Activated CD4-positive, alpha-beta T cell treated with anti-CD3 and anti-CD28 coated beads, Interleukin-2, amount 10 ng/mL, durations not matched to agents 24 days and 14 days (primary cell): ENCODE measurements at places on chromosomes 12 and 14.

DNA sequence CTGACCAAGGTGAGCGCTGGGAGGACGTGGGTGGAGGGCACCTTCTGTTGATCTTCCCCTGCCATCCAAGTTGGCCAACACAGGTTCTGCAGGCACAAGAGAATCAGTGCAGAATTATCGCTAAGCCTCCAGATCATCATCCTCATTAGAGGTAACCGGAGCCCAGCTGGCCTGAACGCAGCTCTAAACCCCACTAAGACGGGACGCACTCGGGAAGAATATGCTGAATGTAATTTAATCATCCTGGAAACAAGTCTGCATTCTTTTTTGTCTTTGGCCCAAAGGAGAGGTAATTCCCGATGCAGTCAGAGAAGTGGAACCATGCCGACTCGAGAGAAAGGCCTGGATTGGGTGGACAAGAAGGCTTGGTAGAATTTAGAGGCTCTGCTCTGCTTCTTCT, 111.0 kb upstream of the GSC start:
- no peak for DNase-seq

DNA sequence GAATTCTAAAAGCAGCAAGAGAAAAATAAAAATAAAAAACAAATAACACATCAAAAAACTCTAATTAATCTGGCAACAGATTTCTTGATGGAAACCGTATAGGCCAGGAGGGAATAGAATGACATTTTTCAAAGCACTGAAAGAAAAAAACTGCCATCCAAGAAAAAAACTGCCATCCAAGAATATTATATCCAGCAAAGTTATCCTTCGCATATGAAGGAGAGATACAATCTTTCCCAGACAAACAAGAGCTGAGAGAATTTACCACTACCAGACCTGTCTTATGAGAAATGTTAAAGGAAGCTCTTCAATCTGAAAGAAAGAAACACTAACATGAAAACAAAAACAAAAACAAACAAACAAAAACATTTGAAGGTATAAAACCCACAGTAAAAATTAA, 214.8 kb downstream of the EMP1 start:
- DNase-seq = no peak

- DNase-seq = no peak
These were observed 24.1 kb downstream of the OR6S1 start for GRCh38 chr14:20617138-20618003.

GRCh38 chr12:117580015-117580717, 218.7 kb upstream of the NOS1 start:
- DNase-seq = no peak

DNA sequence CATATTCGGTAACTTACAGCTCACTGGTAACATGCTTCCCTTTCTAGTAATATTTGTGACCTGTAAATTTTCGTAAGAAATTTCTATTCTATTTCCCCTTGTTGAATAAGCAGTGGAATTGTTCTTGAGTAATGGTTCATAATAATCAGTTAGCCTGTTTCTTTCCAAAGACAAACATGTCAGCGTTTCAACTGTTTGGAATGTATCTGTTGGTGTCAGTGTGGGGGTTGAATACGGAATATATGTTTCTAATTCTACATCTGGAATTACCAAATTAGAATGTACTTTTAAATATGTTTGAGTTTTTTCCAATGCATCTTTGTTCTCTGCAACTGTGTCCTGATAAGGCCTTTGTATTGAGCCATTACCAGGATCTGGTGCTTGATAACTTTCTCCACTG, 2.0 kb downstream of the BBS10 start:
- no peak for DNase-seq

GRCh38 chr12:45655186-45655585, 74.3 kb upstream of the ARID2 start:
- peak; percentile 87 for DNase-seq

GRCh38 chr14:91041450-91041849, 19.0 kb downstream of the RPS6KA5 start:
- DNase-seq = no peak

GRCh38 chr14:103514596-103515421, 7.8 kb downstream of the CKB start:
- DNase-seq = no peak

DNA sequence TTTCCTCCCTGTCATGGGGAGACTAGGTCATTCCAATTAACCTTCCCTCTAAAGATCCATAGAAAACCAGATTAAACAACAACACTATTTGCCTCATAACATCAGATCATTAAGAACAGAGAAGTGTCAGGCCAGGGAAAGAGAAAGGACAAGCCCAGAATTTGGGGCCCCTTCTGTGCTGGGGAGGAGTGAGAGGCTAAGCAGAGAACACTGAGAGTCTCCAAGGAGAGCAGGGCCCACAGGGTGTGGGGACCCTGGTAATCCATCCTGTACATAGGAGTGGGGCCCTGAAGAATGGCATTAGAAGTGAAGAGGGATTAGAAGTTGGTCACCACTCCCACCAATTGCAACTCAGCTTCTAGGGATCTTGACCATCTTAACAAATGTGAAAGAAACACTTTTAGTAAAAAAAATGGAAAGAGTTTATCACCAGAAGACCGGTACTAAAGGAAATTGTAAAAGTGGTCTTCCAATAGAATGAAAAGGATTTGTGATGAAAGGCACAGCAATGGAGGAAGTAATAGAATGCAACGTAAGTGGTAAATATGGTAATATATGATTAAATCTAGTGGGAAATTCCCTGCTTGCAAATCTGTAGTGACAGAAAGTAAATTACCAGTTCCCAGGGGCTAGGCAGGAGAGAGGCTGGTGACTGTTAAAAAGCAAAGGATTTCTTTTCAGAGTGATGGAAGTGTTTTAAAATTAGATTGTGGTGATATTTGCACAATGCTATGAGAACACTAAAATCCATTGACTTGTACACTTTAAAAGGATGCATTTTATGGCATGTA, 14.0 kb upstream of the TMTC1 start:
- DNase-seq = no peak

GRCh38 chr14:22627506-22628263, 16.5 kb downstream of the OR6J1 start:
- no peak for DNase-seq

GRCh38 chr14:90759370-90760077, 56.7 kb downstream of the TTC7B start:
- DNase-seq = peak; percentile 64

- DNase-seq = peak; percentile 83
These were observed 2.8 kb downstream of the SRSF9 start for GRCh38 chr12:120466560-120467315.

- DNase-seq = no peak
These were observed 33.3 kb upstream of the MSI1 start for GRCh38 chr12:120402217-120402616.

GRCh38 chr14:68585690-68586089, 207.2 kb downstream of the ZFP36L1 start:
- no peak for DNase-seq

- no peak for DNase-seq
These were observed 66.3 kb downstream of the E2F7 start for GRCh38 chr12:76998908-76999556.

DNA sequence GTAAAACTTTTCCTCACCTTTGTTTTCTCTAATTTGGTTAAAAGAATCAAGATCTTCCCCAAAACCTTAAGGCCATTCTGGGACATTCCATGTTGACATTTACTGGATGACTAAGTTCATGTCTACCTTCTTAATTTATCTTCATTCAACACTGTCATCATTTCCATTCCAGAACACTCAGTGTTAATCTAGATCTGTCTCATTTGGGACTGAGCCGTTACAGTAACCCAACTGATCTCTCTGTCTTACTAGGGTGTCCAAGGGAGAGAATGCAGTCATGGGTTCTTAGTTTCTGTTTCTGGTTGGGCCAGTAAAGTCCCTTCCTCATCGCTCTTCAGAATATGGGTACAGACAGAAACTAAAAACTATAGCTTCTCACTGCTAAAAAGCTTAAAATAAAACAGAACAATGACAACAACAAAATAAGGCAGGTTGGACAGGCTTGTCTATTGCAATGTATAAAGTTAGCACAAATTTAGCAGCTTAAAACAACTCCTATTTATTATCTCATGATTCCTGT, 144.8 kb downstream of the ASCL1 start:
- no peak for DNase-seq

DNA sequence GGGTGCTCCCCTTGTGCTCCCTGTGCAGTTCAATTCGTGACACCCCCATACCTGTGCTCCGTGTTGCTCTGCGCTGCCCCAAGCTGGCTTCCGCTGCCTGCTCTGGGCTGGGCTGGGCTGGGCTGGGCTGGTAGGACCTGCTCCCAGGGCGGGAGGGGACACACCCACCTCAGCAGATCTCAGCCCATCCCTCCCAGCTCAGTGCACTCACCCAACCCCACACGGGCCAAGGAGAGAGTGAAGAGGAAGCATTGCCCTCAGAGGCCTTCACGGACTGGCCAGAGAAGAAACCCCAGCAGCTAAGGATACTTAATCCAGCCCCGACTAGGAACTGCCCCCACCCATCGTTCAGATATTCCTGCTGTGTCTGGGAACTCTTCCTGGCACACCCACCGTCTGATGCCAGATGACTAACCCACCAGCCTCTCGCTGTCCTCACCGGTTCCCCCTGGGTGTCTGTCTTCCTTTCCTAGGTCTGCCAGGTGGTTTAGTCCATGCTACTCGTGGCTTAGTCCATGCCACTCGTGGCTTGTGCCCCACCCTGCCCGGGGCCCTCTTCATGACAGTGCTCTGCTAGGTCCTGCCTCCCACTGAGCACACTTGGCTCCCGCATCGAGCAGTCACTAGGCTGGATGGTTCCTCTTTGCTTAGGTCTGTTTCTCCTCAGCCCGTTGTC, at the start of gene LPAR5:
Gene LPAR5, minus strand, starts transcription at position 104 of the 676 bp plus-strand sequence. CDS start 14,711 bp downstream, outside the sequence.
- no peak for DNase-seq

- no peak for DNase-seq
These were observed 21.6 kb downstream of the NTF3 start for GRCh38 chr12:5453466-5453865.

GRCh38 chr12:66901138-66901932, 222.5 kb upstream of the GRIP1 start:
- DNase-seq = no peak

DNA sequence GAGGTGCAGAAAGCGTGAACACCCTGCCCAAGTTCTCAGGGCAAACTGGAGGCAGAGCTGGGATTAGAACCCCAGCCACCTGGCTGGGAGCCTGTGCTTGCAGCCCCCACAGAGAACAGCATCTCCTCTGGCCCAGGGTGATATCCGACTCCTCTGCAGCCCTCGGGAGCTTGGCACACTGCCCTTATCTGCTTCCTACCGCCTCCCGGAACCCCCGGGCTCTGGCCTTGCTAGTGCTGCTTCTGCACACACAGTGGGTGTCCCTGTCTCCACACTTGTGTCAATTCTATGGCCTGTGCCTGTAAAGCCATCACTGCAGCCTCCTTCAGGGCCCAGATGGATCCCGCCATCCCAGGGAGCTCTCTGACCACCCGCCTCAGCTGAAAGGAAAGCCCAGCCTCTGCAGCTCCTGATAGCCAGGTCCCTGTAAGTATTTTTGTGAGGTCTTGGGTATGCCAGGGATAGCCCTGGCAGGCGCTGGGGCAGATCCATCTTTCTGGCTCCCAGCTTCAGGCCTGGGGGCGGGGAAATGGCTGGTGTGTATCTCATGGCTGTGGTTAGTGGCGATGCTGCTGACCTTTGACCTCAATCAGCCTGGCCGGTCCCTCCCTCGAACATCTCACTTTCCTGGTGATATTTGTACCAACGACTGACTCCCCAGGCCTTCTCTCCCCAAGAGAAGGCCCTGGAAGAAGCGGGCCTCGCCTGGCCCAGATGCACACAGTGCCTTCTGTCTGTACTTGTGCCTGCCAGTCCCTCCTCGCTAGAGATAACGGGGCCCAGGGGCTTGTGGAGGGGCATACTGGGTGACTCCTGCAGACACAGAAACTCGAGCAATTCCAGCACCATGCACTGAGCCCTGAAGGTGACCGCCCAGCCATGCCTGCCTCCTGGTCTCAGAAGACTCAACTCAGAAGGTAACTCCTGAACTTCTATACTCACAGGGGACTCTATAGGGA, 183.8 kb downstream of the CALM1 start:
- no peak for DNase-seq

- DNase-seq = no peak
These were observed 47.1 kb downstream of the GIT2 start for GRCh38 chr12:109949089-109949488.

- DNase-seq = no peak
These were observed 85.9 kb downstream of the SSPN start for GRCh38 chr12:26281320-26281719.

DNA sequence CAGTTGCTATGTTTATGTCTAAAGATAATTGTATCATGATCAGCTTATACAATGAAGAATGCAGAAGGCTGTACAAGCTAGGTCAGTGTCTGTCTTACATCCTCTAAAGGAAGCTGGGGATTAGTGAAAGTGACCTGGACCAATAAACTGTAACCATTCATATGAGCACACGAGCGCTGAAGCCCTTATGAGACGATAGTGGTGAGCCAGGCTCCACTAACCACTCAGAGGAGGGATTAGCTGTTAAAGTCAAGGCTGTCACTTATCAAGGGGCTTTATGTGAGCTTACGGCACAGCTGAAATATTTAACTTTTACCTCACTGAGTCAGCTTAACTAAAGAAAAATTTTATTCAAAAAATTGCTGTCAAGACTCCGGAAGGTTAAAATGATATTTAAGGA, 30.3 kb downstream of the NDUFA12 start:
- DNase-seq = no peak

- no peak for DNase-seq
These were observed 37.4 kb downstream of the PLXNC1 start for GRCh38 chr12:94185801-94186200.

GRCh38 chr12:45732250-45732649, 2.7 kb downstream of the ARID2 start:
- DNase-seq = peak; percentile 75
